A549 treated with AZD2906 at 1 μM for 4 hours (cell line): ENCODE measurements at places on chromosomes 6 and 20. TPM values are rescaled to one million over a fixed set of nuclear protein-coding genes. Genes with fewer than 3 reads are reported as not detected.

The PRICKLE4 gene
- 0.74 to 1.7 TPM (median 0.76 TPM) in 5 replicates for total RNA-seq

The MYL9 gene
- total RNA-seq = 15.5 to 27.1 TPM (median 20.2 TPM) in 5 replicates

The SLC17A3 gene
- total RNA-seq = 0.81 to 1.2 TPM (median 0.85 TPM) in 5 replicates

The CRNKL1 gene
- total RNA-seq = 20.1 to 23.9 TPM (median 21.1 TPM) in 5 replicates

The SUMO4 gene
- total RNA-seq = 0.06 to 0.11 TPM in 2 of 5 replicates, not detected in the others

The SLA2 gene
- total RNA-seq = 0.06 to 0.15 TPM (median 0.13 TPM) in 5 replicates

The XKR7 gene
- total RNA-seq = 0.01 TPM in 3 of 5 replicates, not detected in the others

The BMP5 gene
- total RNA-seq = not detected in 5 replicates

The SUN5 gene
- total RNA-seq = not detected in 5 replicates

The RAB44 gene
- total RNA-seq = 0.02 to 0.07 TPM (median 0.05 TPM) in 4 of 5 replicates, not detected in the other

The HLA-DMB gene
- 1.4 to 2.5 TPM (median 1.7 TPM) in 5 replicates for total RNA-seq

The MRPS18A gene
- total RNA-seq = 47.1 to 51.8 TPM (median 50.0 TPM) in 5 replicates

The MEI4 gene
- not detected in 5 replicates for total RNA-seq

The EDN1 gene
- total RNA-seq = 37.5 to 43.6 TPM (median 39.0 TPM) in 5 replicates

The CASS4 gene
- total RNA-seq = 0.03 to 0.09 TPM (median 0.03 TPM) in 3 of 5 replicates, not detected in the others

The SRSF3 gene
- 481 to 703 TPM (median 512 TPM) in 5 replicates for total RNA-seq

The SAMD3 gene
- not detected in 5 replicates for total RNA-seq

The KIF25 gene
- 0.03 to 0.07 TPM in 2 of 5 replicates, not detected in the others for total RNA-seq

The RPN2 gene
- 247 to 288 TPM (median 258 TPM) in 5 replicates for total RNA-seq

The ABHD16B gene
- not detected in 5 replicates for total RNA-seq

The ANGPT4 gene
- 0.02 to 0.04 TPM (median 0.03 TPM) in 4 of 5 replicates, not detected in the other for total RNA-seq

The TDRD6 gene
- total RNA-seq = 0.01 TPM in 1 of 5 replicates, not detected in the others

The SAPCD1 gene
- total RNA-seq = 1.6 to 4.2 TPM (median 3.1 TPM) in 5 replicates

The PRDM1 gene
- 5.0 to 6.7 TPM (median 5.5 TPM) in 5 replicates for total RNA-seq

The THBD gene
- total RNA-seq = 119 to 156 TPM (median 134 TPM) in 5 replicates

The GLP1R gene
- not detected in 5 replicates for total RNA-seq

The TAGAP gene
- total RNA-seq = not detected in 5 replicates

The LY6G6D gene
- total RNA-seq = not detected in 5 replicates

The TBC1D7 gene
- total RNA-seq = 23.1 to 26.5 TPM (median 24.1 TPM) in 5 replicates

The PGM3 gene
- total RNA-seq = 23.5 to 33.3 TPM (median 26.0 TPM) in 5 replicates

The CRYBG1 gene
- 0.47 to 1.2 TPM (median 0.56 TPM) in 5 replicates for total RNA-seq

The CEP250 gene
- 22.7 to 30.3 TPM (median 24.9 TPM) in 5 replicates for total RNA-seq

The PHACTR3 gene
- 0.37 to 0.52 TPM (median 0.45 TPM) in 5 replicates for total RNA-seq

The SRMS gene
- total RNA-seq = 0.06 to 0.25 TPM (median 0.09 TPM) in 5 replicates

The LIME1 gene
- total RNA-seq = 3.7 to 10.8 TPM (median 9.0 TPM) in 5 replicates

The SIRPG gene
- total RNA-seq = not detected in 5 replicates

The RIPPLY2 gene
- total RNA-seq = 0.33 to 0.70 TPM (median 0.38 TPM) in 5 replicates

The CLIC5 gene
- total RNA-seq = 0.01 TPM in 1 of 5 replicates, not detected in the others

The COL11A2 gene
- 0.31 to 0.92 TPM (median 0.81 TPM) in 5 replicates for total RNA-seq
